ENCODE measurements at places on chromosomes 5 and 9.
A peak's percentile ranks its signal among the peaks of the same experiment; 100 is the strongest.

DNA sequence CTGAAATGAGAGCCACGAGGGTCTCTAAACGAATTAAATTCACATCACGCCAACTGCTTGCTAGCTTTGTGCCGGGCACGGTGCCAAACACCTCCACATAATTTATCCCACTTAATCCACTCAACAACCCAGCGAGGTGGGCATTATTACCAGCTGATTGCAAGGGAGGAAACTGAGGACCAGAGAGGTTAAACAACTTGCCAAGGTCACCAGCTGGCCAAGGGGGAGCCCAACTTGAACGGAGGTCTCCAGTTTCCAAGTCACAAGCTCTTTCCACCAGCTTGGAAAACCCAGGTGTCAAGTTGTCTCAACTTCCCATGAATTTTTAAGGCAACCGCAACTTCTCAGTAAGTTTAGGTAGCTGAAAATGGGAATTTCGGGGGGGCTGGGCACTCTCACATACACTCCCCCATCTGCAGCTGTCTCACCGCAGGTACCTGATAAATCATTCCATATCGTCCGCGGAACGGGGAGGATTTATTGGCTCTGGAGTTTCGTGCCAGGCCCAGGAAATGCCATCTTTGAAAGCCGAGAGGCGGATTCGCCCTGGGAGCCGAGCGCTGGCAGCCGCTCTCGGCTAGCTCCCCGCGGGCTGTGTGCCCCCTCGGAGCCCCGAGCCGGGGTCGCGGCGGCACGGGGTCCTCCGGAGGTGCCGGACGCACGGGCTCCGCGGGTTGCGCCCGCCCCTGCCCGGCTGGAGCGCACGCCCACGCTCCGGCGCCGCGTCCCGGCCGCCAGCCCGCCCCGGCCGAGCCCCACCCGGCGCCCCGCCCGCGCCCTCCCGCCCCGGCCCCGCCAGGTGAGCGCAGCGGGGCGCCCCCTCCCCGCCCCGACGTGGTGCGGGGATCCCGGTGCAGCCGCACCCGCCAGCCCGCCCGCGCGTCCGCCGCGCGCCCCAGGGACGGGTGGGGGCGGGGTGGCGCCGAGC is 617 bp downstream of the PTPN3 start:
- no peak for DNase-seq
- no peaks in the 10 kb centered on the region for H3K36me3 ChIP-seq
- H3K27ac ChIP-seq, result no peak overlapping the region
- H3K4me1 ChIP-seq, result peaks cover 10% of the 10 kb centered on the region
- H3K27me3 ChIP-seq, result no peaks in the 10 kb centered on the region

GRCh38 chr5:136162008-136162407 is 29.4 kb downstream of the SMAD5 start:
- no peaks in the 10 kb centered on the region for H3K27me3 ChIP-seq
- H3K4me3 ChIP-seq, result no peak overlapping the region
- H3K36me3 ChIP-seq, result peaks cover 19% of the 10 kb centered on the region
- peaks cover 23% of the 10 kb centered on the region for H3K4me1 ChIP-seq

DNA sequence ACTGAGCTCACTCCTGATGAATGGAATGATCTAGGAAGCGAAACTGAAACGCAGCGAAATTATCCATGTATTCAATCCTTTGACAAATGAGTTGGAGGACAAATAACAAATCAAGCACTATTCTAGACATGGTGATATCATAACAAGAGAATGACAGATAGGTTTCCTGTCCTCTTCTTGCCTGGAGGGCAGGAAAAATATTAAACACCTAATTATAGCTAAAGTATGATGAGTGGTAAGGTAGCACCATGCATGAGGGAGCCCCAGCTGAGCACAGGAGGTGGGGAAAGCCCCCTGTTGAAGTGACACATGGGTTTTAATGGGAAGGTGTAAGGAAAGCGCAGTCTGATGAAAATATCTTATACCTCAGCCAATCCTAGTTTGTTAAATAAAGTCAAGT is 225.2 kb downstream of the NPR3 start:
- H3K4me1 ChIP-seq, result no peaks in the 10 kb centered on the region
- no peaks in the 10 kb centered on the region for H3K27me3 ChIP-seq
- no peaks in the 10 kb centered on the region for H3K36me3 ChIP-seq
- no peak overlapping the region for H3K27ac ChIP-seq
- no peak overlapping the region for H3K4me3 ChIP-seq

DNA sequence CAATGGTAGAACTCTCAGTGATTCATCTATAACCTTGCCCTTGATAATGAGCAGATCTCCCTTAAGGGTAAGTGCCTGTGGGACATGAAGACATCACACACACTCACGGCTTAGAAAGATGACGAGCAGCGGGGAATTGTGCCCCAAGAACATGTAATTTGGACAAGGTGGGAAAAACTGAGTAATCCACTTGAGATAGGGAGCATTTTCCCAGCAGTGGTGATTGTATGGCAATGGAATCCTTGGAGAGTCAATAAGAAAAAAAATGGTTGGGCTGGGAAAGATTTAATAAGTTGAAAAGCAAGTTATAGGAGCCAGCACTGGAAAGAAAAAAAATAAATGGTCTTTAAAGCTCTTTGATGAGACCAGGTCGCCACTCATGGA is 193.1 kb downstream of the GLIS3 start:
- no peak overlapping the region for H3K4me3 ChIP-seq
- no peak overlapping the region for H3K27ac ChIP-seq
- peaks cover 16% of the 10 kb centered on the region for H3K4me1 ChIP-seq
- no peak for DNase-seq

GRCh38 chr9:87386490-87387025 is 111.1 kb upstream of the DAPK1 start:
- H3K27ac ChIP-seq, result no peak overlapping the region
- no peaks in the 10 kb centered on the region for H3K36me3 ChIP-seq
- no peak overlapping the region for H3K4me3 ChIP-seq
- no peaks in the 10 kb centered on the region for H3K27me3 ChIP-seq

DNA sequence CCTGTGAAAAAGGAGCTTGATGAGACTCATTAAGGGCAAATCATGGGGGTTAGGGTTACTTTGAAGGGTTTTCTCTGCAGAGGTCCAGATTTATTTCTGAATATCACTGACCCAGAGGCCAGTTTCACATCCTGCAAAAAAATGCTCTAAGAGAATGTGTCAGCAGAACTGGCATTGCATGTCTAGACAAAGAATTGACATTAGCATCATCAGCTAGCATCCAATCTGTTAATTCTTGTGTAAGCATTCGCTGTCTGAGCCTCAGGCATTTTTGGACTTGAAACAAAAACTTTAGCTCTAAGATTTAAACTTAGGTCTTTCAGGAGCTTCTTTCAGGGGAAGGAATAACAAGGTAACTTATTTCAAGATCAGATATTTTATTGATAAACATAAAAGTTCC is 187.9 kb upstream of the ELL2 start:
- H3K27me3 ChIP-seq, result no peaks in the 10 kb centered on the region
- peaks cover 16% of the 10 kb centered on the region for H3K4me1 ChIP-seq
- no peak overlapping the region for H3K27ac ChIP-seq
- H3K36me3 ChIP-seq, result no peaks in the 10 kb centered on the region

- H3K36me3 ChIP-seq, result no peaks in the 10 kb centered on the region
- no peak overlapping the region for H3K27ac ChIP-seq
- H3K27me3 ChIP-seq, result no peaks in the 10 kb centered on the region
These were observed 79.4 kb downstream of the LPAR1 start for GRCh38 chr9:110958847-110959246.

- H3K4me3 ChIP-seq, result no peak overlapping the region
- no peak overlapping the region for H3K27ac ChIP-seq
- no peaks in the 10 kb centered on the region for H3K36me3 ChIP-seq
- no peaks in the 10 kb centered on the region for H3K27me3 ChIP-seq
- no peaks in the 10 kb centered on the region for H3K4me1 ChIP-seq
These were observed 944.8 kb downstream of the DTWD2 start for GRCh38 chr5:118043531-118043930.

DNA sequence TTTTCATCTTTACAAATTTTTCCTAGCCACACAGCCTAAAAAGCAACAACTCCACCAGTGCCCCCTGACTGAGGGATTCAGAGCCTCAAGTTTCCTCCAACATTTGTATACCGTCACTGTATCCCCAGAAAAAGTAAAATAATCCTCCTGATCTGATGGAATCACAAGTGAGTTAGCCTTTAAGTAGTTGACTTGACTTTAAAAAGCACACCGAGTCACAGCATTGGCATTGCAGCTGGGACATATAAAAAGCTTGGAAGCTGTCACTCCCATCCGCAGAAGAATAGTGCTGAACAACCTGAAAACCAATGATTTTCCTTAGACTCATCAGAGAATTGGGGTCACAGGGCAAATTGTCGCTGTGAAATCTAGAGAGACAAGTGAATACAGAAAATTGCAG is 41.6 kb upstream of the FBN2 start:
- H3K4me1 ChIP-seq, result no peaks in the 10 kb centered on the region
- H3K27ac ChIP-seq, result no peak overlapping the region
- DNase-seq, result no peak
- no peaks in the 10 kb centered on the region for H3K27me3 ChIP-seq
- no peak overlapping the region for H3K4me3 ChIP-seq

- DNase-seq, result no peak
- no peaks in the 10 kb centered on the region for H3K27me3 ChIP-seq
- no peak overlapping the region for H3K27ac ChIP-seq
- H3K4me1 ChIP-seq, result no peaks in the 10 kb centered on the region
- H3K36me3 ChIP-seq, result no peaks in the 10 kb centered on the region
- H3K4me3 ChIP-seq, result no peak overlapping the region
These were observed 17.2 kb downstream of the STKLD1 start for GRCh38 chr9:133393399-133393798.

DNA sequence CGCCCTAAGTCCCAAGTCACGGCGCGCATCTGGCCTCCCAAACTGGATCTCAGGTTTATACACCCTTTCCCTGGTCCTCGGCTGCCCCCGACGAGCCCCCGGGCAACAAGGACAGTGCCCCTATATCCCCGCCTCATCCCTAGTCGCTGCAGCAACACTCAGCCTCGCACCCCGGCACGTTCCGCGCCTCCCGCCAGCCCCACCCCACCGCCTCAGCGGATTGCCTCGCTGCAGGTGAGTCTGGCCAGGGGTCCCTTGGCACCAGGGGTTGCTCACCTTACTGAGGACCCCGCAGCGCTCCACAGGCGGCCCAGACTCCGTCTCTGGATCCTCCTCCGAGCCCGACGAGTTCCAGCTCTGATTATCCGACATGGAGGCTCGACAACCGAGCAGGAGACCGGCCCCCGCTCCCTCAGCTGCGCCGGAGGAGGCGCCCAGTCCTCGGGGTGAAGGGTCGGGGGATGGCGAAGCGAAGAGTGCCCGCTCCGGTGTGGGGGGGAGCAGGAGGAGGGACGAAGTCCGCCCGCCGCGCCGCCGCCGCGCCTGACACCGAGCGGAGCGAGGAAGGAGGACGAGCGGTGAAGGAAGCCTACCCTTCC is 494 bp downstream of the CERT1 start:
- DNase-seq, result no peak
- peaks cover 31% of the 10 kb centered on the region for H3K4me1 ChIP-seq
- peak overlapping the region; percentile 67 for H3K4me3 ChIP-seq
- peak overlapping the region; percentile 91 for H3K27ac ChIP-seq
- no peaks in the 10 kb centered on the region for H3K27me3 ChIP-seq

DNA sequence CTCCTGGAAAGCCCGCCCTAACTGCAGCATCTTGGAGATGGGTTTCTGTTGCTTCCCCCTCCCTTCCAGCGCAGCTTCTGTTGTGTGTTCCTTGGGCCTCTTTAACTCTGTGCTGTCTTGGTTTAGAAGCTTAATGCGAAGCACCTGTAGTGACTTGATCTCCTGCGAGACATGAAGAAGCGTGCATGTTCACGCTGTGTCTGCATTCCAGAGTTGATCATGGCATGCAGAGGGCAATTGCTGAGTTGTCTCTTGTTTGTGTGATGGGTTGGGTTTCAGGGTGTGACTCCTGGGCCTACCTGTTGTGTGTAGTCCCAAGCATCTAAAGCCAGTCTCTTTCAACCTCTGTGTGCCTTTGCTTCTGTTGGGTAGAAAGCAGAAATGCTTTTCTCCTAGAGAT is 155.6 kb downstream of the SMARCA2 start:
- no peaks in the 10 kb centered on the region for H3K27me3 ChIP-seq
- DNase-seq, result no peak
- no peaks in the 10 kb centered on the region for H3K36me3 ChIP-seq
- no peak overlapping the region for H3K4me3 ChIP-seq
- H3K27ac ChIP-seq, result no peak overlapping the region

DNA sequence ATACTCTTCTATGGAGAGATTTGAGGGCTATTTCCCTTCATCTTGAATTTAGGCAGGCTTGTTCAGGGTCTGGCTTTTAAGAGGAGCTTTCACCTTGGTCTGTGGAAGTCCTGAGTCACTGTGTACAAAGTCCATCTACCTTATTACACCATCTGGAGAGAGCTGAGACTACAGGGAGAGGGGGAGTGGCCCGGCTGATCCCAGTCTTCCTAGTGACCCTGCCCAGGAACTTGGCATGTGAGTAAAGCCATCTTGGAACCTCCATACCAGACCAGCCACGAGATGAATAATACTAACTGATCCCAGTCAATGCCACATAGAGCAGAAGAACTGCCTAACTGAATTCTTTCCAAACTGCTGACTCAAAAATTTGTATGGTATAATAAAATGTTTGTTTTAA is 8.4 kb upstream of the IL6ST start:
- H3K36me3 ChIP-seq, result no peaks in the 10 kb centered on the region
- H3K4me3 ChIP-seq, result no peak overlapping the region
- peaks cover 10% of the 10 kb centered on the region for H3K4me1 ChIP-seq
- no peaks in the 10 kb centered on the region for H3K27me3 ChIP-seq

GRCh38 chr9:21326526-21327139 is 8.6 kb downstream of the KLHL9 start:
- H3K4me3 ChIP-seq, result no peak overlapping the region
- H3K27me3 ChIP-seq, result no peaks in the 10 kb centered on the region
- DNase-seq, result no peak
- peaks cover 27% of the 10 kb centered on the region for H3K4me1 ChIP-seq

DNA sequence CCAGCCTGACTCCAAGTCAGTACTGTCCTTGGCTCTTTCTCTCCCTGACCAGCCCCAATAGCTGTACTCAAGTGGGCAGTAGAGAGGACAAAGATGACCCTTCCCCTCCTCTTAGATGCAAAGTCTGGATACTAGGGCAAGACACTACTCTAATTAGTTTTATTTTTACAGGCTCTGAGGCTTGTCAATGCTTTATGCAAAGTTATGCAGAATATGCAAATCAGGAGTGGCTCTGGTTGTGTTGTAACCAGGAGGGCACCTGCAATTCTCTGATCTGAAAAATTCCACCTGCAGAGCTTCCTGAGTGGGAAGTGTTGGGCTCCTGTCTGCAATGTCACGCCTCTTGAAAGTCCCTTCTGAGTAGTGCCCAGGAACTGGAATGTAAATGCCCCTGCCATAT is 201.5 kb downstream of the RGS3 start:
- no peaks in the 10 kb centered on the region for H3K36me3 ChIP-seq
- no peaks in the 10 kb centered on the region for H3K4me1 ChIP-seq
- DNase-seq, result no peak
- H3K4me3 ChIP-seq, result no peak overlapping the region
- H3K27me3 ChIP-seq, result no peaks in the 10 kb centered on the region

GRCh38 chr5:119435436-119436132 is 16.7 kb upstream of the HSD17B4 start:
- DNase-seq, result no peak
- H3K27me3 ChIP-seq, result no peaks in the 10 kb centered on the region
- H3K4me3 ChIP-seq, result no peak overlapping the region
- no peaks in the 10 kb centered on the region for H3K4me1 ChIP-seq
